Activated CD8-positive, alpha-beta memory T cell treated with anti-CD3 and anti-CD28 coated beads, Interleukin-2, amount 10 ng/mL, durations not matched to agents 7 days and 5 days (primary cell): ENCODE measurements at places on chromosomes 6 and 20. TPM values are rescaled to one million over a fixed set of nuclear protein-coding genes. Genes with fewer than 3 reads are reported as not detected.
A peak's percentile ranks its signal among the peaks of the same experiment; 100 is the strongest.

DNA sequence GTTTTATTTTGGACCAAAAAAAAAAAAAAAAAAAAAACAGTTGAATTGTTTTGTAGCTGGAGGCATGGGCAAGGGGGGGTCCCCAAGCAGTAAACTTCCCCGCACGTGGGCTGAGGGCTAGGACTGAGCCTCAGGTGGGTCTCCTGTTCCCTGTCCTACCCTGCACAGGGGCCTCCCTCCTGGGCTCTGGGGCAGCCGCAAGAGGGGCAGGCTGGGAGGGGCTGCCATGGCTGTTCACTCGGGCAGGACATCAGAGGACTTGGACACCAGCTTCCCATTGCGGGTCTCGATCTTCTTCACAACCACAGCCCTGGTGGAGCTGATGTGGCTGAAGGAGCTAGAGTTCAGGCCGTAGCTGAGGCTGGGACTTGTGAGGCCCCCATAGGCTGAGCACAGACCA, 21.1 kb downstream of the SGK1 start:
- H3K4me3 ChIP-seq, result no peak overlapping the region
- H3K27me3 ChIP-seq, result no peaks in the 10 kb centered on the region
- H3K27ac ChIP-seq, result no peak overlapping the region
- no peaks in the 10 kb centered on the region for H3K4me1 ChIP-seq

GRCh38 chr6:84093441-84094435, 60.2 kb downstream of the MRAP2 start:
- no peaks in the 10 kb centered on the region for H3K4me1 ChIP-seq
- H3K27ac ChIP-seq, result no peak overlapping the region
- H3K36me3 ChIP-seq, result no peaks in the 10 kb centered on the region
- DNase-seq, result no peak

DNA sequence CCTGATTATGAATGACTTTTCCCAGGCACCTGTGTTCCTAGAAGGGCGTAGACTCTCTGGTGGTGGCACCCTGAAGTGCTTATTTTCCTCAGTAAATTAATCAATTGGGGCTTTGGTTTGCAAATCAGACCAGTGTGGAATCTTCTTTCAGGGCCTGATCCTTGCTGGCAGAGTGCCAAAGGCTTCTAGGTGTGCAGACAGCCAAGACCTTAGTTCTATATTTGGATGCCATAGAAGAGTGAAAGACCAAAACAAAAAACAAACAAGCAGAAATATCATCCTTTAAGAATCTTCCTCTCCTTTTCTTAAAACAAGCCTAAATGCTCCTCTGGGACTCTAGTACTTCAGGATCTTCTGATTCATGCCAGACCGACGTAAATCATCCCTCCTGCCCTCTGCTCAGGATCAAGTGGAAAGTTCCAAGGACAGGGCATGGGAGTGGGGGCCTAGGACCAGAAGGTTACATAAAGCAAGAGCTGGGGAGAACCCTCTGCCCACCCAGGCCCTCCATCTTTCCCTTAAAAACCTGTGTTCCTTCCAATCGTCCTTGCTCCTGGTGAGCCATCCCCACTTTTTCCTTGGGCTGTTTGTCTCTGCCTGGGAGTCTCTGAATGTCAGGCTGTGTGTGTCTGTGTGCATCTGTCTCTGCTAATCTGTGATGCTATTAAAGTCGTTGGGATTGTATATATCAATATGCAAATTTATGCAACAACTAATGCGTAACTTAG, 70.5 kb upstream of the MYLIP start:
- H3K4me1 ChIP-seq, result no peaks in the 10 kb centered on the region
- H3K27me3 ChIP-seq, result peaks cover 11% of the 10 kb centered on the region
- H3K4me3 ChIP-seq, result no peak overlapping the region
- H3K36me3 ChIP-seq, result no peaks in the 10 kb centered on the region
- H3K27ac ChIP-seq, result no peak overlapping the region
- no peak for DNase-seq

- DNase-seq, result no peak
- no peaks in the 10 kb centered on the region for H3K36me3 ChIP-seq
- H3K4me1 ChIP-seq, result no peaks in the 10 kb centered on the region
- H3K4me3 ChIP-seq, result no peak overlapping the region
- H3K27ac ChIP-seq, result no peak overlapping the region
- H3K27me3 ChIP-seq, result no peaks in the 10 kb centered on the region
Observed at GRCh38 chr6:67802771-67803170, 832.3 kb upstream of the ADGRB3 start.

- peaks cover 2% of the 10 kb centered on the region for H3K36me3 ChIP-seq
- peaks cover 27% of the 10 kb centered on the region for H3K27me3 ChIP-seq
- no peak overlapping the region for H3K27ac ChIP-seq
- peak; percentile 35 for DNase-seq
- no peak overlapping the region for H3K4me3 ChIP-seq
Observed at GRCh38 chr6:149913085-149913484, 9.8 kb downstream of the RAET1G start.

DNA sequence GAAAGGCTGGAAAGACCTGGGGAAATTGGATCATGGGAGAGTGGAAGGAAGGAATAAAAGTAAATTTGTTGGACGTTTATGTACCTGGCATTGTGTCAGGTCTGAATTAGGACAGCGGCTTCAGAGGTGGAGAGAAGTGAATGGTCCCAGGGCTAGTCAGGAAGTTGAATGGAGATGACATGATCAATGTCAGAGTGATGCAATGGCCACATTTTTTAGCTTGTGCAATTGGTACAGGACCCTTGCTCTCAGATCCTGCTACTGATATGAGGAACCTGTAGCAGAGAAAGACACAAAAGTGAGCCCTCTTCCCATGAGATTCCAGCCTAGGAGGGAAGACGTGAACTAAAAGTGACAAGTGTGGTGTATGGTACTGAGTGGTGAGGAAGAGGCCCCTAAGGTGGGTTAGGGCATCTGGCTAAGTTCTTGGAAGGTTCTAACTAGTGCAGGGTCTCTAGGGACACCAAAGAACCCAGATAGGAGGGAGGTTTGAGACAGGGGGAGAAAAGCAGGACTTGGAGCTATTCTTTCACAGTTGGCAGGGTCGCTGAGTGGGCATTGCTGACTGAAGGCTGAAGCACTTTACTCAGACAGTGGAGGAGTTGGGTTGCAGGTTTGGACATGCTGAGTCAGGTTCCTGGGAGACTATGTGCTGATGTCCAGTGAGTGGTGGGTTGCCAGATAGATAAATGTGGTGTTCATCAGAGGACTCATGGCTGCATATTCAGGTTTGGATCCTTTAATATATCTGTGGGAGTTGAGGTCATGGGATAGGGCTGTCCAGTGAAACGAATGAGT, 266.1 kb upstream of the RNF24 start:
- no peaks in the 10 kb centered on the region for H3K36me3 ChIP-seq
- no peak overlapping the region for H3K4me3 ChIP-seq
- H3K4me1 ChIP-seq, result no peaks in the 10 kb centered on the region
- DNase-seq, result no peak
- H3K27me3 ChIP-seq, result peaks cover 2% of the 10 kb centered on the region

DNA sequence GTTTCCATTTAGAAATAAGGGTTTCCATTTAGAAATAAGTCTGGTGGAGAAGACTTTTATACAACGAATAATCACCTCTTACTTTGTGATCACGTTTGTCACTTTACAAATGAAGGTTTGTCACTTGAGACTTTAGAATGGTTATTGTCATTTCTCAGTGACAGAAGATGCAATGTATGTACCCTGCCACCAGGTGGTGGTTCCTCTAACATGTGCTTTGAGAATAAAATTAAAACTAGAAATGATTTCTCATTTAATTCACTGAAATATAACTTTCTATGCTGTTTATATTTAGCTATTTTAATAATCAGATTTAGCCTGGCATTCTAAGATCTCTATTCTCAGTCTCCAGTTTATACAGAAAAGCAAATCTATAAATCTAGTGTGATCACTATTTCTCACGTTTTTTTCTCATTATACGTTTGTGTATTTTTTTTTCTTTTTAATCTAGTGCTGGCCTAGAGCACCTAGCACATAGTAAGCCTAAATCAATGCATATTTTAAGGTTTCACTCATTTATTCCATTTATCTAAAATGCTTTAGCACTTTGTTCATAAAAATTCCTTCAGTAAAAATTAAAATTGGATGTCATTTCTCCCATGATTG, 57.4 kb upstream of the TFAP2D start:
- no peak overlapping the region for H3K27ac ChIP-seq
- no peaks in the 10 kb centered on the region for H3K36me3 ChIP-seq
- DNase-seq, result no peak

DNA sequence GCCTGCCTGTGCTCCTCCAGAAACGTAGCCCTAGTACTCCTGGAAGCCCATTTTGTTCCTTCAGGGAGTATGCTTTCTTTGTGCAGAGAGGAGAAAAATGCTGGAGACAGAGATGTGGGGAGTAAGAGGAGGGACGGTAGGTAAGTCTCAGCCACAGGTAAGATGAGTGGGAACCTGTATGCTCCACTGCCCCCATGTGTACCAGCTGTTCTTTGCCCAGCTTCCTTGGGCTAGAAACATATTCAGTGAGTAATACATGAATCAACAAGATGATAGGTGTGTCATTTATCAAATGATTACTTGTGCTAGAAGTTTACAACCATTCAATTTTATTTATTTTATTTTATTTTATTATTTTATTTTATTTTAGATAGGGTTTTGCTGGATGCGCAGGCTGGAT, 13.6 kb upstream of the CEP85L start:
- peaks cover 24% of the 10 kb centered on the region for H3K36me3 ChIP-seq
- no peak for DNase-seq
- H3K27ac ChIP-seq, result peak overlapping the region; percentile 93
- no peaks in the 10 kb centered on the region for H3K27me3 ChIP-seq
- H3K4me3 ChIP-seq, result peak overlapping the region; percentile 80
- peaks cover 23% of the 10 kb centered on the region for H3K4me1 ChIP-seq

DNA sequence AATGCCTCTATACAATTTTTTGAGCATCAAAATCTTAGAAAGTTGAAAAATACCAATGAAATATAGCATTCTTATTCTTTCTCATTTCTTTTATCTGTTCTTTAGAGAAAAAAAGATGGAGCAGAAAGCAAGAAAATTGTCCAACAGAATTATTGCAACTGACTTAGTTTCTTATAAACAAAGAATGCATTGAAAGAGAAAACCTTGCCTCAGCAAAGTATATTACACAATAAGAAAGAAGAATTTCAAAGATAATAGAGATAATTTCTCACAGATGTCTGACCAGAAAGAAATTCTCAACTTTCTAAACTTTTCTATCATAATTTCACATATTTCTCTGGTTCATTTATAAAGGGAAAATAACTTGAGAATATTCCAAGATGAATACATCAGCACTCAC, 47.0 kb upstream of the PRND start:
- no peak overlapping the region for H3K4me3 ChIP-seq
- peaks cover 10% of the 10 kb centered on the region for H3K27me3 ChIP-seq
- peaks cover 3% of the 10 kb centered on the region for H3K36me3 ChIP-seq
- H3K4me1 ChIP-seq, result peaks cover 15% of the 10 kb centered on the region
- DNase-seq, result no peak
- no peak overlapping the region for H3K27ac ChIP-seq

DNA sequence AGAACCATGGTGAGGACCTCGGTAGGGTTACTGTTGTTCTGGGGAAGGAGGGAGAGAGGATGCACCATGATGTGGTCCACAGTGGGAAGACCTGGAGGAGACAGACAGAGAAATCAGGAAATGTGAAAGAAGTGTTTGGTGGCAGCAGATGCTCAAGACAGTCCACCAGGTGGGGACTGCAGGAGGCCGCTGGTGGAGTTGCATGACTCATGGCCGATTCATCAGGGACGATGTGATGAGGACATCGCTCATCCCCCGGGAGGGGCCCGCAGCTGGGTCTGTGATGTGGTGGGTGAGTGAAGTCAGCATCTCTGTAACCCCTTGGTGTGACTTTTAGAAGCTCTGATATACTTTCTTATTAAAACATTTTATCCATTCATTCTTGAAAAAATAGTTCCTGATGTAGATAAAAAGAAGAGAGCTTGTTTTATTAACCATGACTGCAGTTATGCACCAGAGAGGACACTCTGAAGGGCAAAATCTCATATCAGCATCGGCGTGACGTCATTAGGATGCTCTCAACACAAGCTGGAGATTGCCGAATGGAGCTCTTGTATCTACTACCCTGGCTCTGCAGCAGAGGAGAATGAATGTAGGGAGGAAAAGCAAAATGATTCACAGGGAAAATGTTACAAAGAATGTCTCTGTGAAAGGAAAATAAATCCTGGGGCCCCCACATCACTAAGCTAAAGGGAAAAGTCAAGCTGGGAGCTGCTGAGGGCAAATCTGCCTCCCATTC, 71.2 kb downstream of the RAMACL start:
- H3K36me3 ChIP-seq, result no peaks in the 10 kb centered on the region
- DNase-seq, result no peak
- H3K4me3 ChIP-seq, result no peak overlapping the region
- peaks cover 2% of the 10 kb centered on the region for H3K4me1 ChIP-seq
- no peaks in the 10 kb centered on the region for H3K27me3 ChIP-seq
- no peak overlapping the region for H3K27ac ChIP-seq

DNA sequence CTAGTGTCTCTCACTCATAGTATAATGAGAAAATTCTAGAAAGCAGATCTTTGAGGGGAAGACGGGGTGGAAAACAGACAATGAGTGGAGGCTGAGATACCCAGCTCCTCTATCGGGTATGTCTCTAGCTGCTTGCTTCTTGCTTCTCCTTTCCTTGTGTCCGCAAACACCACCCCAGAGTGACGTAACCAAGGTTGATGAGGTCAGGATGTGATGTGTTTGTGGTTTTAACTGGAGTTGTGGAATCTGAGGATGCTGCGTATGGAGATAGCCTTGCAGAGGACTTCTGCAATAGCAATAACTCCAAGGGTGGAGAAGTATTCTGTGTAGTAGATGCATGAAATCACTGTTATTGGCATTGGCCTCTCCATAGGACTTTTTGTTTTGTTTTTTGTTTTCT, 132.7 kb upstream of the IFNGR1 start:
- no peak overlapping the region for H3K27ac ChIP-seq
- no peak for DNase-seq
- H3K27me3 ChIP-seq, result no peaks in the 10 kb centered on the region
- peaks cover 14% of the 10 kb centered on the region for H3K4me1 ChIP-seq
- H3K36me3 ChIP-seq, result no peaks in the 10 kb centered on the region

GRCh38 chr20:10469056-10469455, 34.0 kb downstream of the SLX4IP start:
- DNase-seq, result no peak
- H3K27me3 ChIP-seq, result no peaks in the 10 kb centered on the region
- no peak overlapping the region for H3K27ac ChIP-seq
- no peak overlapping the region for H3K4me3 ChIP-seq
- peaks cover 7% of the 10 kb centered on the region for H3K4me1 ChIP-seq
- H3K36me3 ChIP-seq, result peaks cover 3% of the 10 kb centered on the region

GRCh38 chr6:114783083-114783482, 440.3 kb upstream of the HS3ST5 start:
- no peaks in the 10 kb centered on the region for H3K27me3 ChIP-seq
- DNase-seq, result no peak
- no peaks in the 10 kb centered on the region for H3K4me1 ChIP-seq
- no peaks in the 10 kb centered on the region for H3K36me3 ChIP-seq
- H3K27ac ChIP-seq, result no peak overlapping the region

The POPDC3 gene
- total RNA-seq, result not detected

The LIN28B gene
- total RNA-seq, result not detected

The PPP1R14C gene
- total RNA-seq, result not detected

The HTR1B gene
- total RNA-seq, result not detected

The PM20D2 gene
- total RNA-seq, result 13.1 TPM

The RBPJL gene
- total RNA-seq, result not detected

The SGK2 gene
- total RNA-seq, result not detected

The DEFB126 gene
- not detected for total RNA-seq
